ENCODE measurements at places on chromosomes 7 and 10. TPM values are rescaled to one million over a fixed set of nuclear protein-coding genes. Genes with fewer than 3 reads are reported as not detected.

The UCN3 gene
- 2.6 TPM for total RNA-seq

The ANAPC16 gene
- 73.4 TPM for total RNA-seq

The SKIDA1 gene
- total RNA-seq = not detected

The GNA12 gene
- total RNA-seq = 68.5 TPM

The PCBD1 gene
- total RNA-seq = 63.5 TPM

DNA sequence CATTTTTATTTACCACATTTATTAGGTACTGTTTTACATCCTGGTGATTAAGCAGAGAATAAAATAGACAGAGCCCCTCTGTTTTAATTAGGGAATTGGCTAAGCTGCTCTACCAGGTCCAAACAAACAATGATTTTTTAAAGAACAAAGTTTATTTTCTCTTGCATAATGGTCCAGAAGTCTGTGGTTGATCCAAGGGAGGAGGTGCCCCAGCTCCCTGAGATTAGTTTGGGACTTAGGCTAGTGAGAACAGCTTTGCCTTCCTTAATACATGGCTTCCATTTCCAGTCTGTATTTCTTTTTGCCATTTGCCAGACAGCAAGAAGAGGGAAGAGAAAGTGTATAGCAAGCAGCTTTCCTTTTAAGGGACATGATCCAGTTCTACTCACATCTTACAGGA, 2.9 kb upstream of the MIOS start:
- DNase-seq = no peak

GRCh38 chr10:121927318-121927840, 452 bp downstream of the ATE1 start:
- DNase-seq = peak; percentile 38

- DNase-seq = no peak
Observed at GRCh38 chr7:139091677-139091996, 17.9 kb downstream of the ZC3HAV1 start.

DNA sequence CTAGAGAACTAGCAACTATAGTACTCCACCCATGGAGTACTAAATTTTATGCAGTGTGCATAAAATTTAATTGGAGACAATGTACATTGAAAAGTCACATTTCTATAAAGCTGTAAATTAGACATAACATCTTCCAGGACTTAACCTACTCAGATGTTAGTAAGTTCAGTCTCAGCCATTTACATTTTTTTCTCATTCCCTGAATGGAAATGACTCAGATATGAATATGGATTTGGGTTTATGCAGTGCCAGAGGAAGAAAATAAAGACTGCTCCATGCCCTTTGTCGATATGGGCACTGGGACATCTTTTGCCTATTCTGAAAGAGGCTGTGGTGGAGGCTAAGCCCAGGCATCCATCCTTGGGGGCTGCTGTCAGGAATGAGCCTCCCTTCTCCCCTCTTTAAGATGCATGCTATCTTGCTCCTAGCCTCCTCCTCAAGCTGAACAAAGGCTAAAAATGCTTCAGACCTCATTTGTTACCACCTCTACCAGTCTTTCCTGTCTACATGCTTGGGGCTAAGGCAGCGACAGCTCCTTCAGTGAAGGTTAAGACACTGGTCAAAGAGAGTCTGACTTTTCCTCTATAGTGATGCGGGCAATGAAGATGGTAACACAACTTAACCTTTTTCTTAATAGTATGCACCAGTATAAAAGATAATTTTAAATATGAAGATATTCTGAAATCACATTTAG, 486.8 kb upstream of the ANKRD30A start:
- no peak for DNase-seq

DNA sequence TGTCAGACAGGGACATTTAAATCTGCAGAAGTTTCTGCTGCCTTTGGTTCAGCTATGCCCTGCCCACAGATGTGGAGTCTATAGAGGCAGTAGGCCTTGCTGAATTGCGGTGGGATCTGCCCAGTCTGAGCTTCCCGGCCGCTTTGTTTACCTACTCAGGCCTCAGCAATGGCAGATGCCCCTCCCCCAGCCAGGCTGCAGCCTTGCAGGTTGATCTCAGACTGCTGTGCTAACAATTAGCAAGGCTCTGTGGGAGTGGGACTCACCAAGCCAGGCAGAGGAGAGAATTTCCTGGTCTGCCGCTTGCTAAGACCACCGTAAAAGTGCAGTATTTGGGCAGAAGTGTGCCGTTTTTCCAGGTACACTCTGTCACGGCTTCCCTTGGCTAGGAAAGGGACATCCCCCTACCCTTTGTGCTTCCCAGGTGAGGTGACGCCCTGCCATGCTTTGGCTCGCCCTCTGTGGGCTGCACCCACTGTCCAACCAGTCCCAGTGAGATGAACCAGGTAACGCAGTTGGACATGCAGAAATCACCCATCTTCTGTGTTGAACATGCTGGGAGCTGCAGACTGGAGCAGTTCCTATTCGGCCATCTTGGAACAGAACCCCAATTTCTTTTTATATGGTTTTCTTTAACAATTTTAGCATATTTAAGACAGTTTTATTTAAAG, 28.4 kb upstream of the VWDE start:
- no peak for DNase-seq

GRCh38 chr7:129610709-129611245, 743 bp upstream of the NRF1 start:
- no peak for DNase-seq

GRCh38 chr10:88874281-88874680, 5.8 kb upstream of the STAMBPL1 start:
- no peak for DNase-seq

GRCh38 chr10:75940742-75941141, 509.3 kb downstream of the LRMDA start:
- DNase-seq = no peak

DNA sequence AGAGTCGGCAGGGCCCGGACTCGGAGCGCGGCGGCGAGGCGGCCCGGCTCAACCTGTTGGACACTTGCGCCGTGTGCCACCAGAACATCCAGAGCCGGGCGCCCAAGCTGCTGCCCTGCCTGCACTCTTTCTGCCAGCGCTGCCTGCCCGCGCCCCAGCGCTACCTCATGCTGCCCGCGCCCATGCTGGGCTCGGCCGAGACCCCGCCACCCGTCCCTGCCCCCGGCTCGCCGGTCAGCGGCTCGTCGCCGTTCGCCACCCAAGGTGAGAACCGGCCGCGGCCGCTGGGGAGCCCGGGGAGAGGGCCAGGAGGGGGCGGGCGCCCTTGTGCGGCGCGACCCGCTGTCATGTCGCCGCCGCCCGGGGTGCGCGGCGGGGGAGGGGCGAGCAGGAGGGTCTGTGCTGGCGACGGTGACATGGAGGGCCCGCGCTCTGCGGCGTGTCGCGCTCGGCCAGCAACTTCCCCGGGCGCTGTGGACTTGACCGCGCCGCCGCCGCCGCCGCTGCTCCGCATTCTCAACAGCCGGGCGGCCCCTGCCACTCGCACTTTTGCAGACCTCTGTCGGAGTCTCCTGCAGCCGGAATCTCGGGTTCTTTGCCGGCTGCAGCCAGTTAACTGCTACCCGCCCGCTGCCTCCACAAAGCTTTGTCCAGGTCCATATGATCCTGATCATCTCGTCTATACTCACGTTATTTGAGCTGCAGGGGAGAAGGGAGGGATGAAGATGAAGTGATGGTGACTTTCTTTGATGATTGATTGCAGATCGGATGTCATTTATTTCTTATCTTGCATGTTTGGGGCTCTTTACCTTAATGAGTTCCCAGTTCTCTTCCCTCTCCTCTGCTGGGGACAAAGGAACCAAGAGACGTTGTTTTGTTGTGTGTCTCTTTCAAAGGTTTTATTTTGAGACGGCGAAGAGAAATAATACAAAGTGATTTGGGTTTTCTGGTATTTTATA, 869 bp downstream of the TRIM24 start:
- peak; percentile 77 for DNase-seq

GRCh38 chr10:46293832-46294640, 7.2 kb downstream of the ANTXRL start:
- DNase-seq = no peak

GRCh38 chr10:44659320-44659719, 251.8 kb upstream of the TMEM72 start:
- DNase-seq = no peak

DNA sequence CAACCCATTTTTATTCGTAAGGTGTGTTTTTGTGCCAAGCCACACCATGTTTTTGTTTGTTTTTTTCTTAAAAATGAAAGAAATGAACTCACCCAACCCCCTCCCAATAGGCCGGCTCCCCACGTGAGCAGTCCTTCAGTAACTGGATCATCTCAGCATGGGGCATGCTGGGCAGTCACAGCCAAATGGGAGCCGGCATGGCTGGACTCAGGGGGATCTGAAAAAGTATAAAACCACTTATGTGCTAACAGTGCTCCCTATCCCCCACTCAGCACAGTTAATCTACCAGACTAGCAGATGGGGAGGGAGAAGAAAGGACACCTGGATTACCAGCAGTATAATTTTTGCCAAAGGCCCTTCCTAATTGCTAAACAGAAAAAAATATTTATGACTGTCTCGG, 39.3 kb downstream of the BAZ1B start:
- DNase-seq = no peak

- DNase-seq = no peak
Observed at GRCh38 chr7:27759491-27759890, 19.5 kb downstream of the TAX1BP1 start.

DNA sequence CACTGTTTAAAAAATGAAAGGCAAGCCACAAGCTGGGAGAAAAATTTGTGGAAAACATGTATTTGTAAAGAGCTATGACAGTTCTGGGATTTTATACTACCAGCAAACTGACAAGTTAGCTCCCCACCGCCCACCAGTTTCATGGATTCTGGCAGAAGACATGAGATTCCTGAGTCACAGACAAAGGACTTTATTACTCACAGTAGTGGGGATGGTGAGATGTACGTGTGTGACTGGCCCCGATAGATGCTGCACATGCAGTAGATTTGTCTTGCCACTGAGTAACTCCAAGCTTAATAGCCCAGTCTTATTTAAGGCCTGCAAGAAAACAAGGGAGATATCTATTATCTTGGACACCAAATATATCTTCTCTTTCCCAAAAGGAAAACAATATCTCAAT, 281.7 kb downstream of the AHR start:
- no peak for DNase-seq

DNA sequence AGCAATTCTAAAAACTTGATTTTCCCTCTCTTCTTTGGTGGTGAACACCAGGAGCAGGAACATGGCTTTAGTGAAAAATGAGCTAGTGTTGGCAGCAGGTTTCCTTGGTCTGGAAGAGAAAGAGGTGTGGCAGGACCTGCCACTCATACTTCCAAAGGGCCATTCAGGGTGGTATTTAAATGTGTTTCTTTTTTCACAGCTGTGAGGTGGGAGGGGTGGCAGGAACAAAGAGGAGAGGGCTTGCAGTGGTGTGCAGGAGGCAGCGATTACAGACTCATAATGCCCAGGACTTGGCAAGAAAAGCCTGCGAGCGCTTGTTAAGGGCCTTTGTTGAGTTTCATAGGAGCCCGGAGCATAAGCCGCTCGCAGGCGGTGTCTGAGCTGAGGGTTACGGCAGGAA, 36.8 kb downstream of the WIPF3 start:
- DNase-seq = no peak

GRCh38 chr10:100339236-100339635, 7.8 kb upstream of the SCD start:
- peak; percentile 53 for DNase-seq

- DNase-seq = no peak
Observed at GRCh38 chr7:18996583-18996982, 120.9 kb downstream of the TWIST1 start.

GRCh38 chr10:36209480-36209879, 567.4 kb upstream of the FZD8 start:
- DNase-seq = no peak

DNA sequence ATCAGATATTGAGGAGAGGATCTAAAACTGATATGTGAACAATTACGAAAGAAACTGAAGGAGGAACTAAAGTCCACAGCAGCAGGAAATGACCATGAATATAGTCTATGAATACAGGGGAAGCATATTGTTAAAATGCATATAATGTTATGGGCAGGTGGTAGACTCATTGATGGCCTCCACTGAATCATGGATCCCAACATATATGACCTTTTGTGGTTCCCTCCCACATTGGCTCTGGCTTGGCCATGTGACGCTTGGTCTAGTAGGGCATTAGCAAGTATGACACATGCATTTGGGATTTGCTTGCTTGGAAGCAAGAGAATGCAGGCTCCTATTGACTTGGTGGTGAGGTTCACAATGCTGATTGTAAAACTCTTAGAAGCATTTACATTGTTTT, 55.2 kb upstream of the RAB18 start:
- no peak for DNase-seq

DNA sequence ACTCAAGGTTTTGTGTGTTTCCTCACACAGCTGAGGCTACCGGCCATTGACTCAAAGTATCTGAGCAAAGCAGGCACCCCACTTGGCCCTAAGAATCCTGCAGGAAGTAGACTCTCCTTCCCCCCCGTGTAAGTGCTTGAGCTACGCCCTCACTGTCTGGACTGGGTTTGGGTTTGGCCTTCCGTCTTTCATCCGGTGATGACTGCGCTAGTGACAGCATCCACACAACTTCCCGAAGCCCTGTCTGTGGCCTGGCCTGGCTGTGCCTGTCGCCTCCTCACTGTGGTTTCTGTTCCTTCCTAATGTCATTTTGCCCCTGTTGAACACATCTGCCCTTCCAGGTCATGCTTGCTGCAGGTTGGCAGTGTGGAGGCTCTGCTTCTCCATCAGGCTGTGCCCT, 14.5 kb downstream of the C7orf57 start:
- no peak for DNase-seq

- no peak for DNase-seq
Observed at GRCh38 chr10:118978316-118978997, 51.1 kb upstream of the NANOS1 start.

DNA sequence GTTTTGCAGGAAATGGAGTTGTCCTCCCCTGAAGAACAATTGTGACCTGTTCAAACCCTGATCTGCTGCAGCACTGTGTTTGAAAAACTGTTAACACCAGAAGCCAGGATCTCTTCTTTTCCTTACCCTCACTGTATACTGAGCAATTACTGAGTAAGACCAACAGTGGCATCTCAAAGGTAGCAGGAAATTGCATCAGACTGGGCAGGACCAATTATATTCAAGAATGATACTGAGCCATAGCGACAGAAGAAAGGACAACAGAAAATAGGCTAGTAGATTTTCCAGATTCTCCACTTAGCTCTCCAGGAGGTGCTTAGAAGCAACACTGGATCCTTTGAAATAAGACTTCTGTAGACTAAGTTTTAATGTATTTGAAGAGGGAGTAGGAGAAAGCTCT, 57.4 kb upstream of the INHBA start:
- DNase-seq = no peak

GRCh38 chr7:90532231-90532929, 62.9 kb downstream of the PTTG1IP2 start:
- DNase-seq = no peak

- DNase-seq = no peak
Observed at GRCh38 chr7:47221826-47222225, 360.1 kb downstream of the TNS3 start.

- DNase-seq = no peak
Observed at GRCh38 chr10:598415-599170, 90.9 kb downstream of the DIP2C start.
